ENCODE measurements at places on chromosomes 4 and X.

DNA sequence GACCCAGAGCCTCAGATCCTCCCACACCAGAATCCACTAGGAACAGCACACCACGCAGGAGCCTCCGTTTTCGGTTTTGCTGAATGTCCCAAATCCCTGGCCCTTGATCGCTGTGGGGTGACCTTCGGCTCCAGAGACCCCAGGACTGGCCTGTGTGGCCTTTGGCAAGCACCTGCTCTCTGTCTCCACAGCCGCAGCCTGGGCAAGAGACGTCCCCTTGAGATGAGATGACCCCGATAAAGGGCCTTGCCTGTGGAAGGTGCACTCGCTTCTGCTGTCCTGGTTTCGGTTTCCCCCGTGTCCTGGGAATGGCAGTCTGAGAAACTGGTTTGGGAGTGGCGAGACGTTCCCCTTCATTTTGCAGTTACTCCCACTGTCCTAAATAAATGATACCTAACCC lies 9.6 kb downstream of the PSAPL1 start:
- no peak for DNase-seq

DNA sequence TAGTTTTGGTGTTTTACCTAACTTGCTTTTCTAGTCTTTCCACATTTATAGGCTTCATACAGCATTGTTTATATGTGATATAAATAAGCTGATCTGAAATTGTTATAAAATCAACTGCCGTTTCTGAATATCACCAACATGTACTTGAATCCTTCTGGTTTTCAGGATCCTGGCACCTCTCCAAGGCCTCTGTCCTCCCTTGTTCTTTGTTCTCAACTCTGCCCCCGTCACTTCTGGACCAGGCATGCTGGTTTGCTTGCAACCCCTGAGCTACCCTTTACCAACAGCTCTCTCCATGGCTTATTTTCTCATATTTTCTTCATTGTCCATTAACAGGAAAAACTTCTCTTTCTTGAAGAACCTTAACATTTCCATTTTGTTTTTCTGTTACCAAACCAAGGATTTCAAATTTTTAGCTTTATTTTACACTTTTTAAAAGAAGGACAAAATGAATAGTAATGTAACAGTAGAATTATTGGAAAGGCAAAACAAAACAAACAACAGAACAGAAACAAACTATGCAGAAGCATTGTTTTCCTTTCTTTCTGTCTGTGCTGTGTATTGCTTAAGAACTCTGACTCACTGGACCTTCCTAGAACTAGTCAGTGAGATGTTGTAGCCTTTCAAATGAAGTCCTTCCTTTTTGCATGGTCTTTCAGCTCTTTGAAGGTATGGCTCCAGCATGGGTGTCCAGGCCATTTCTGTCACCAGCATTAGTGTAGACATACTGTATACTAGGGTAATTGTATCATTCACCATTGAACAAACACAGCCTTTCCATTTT lies 44.8 kb downstream of the BANK1 start:
- DNase-seq = no peak

DNA sequence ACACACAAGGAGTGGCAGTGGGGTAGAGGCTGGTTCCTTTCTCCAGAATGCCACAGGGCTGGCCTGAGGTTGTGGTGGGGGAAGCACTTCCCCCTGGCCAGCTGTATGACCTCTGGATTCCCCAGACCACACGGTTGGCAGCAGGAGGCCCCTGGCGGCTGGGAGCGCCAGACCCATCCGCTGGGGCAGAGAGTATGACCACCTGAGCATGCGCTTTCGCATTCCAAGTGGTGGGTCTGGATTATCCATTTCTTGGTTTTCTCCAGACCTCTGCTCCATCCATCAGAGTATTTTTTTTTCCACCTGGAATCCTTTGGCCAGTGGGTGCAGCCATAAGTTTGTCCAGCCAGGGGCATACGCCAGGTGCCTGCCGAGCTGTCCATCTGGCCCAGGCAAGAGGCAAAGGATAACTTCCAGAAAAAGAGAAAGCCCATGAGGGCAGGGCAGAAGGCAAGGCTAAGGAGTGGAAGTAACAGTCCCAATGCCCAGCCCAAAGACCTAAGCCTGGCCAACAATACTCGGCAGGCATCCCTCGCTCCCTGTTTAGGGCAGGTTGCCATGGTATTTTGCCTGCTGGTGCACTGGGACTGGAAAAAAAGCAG lies 39.3 kb downstream of the NHSL2 start:
- DNase-seq = no peak

DNA sequence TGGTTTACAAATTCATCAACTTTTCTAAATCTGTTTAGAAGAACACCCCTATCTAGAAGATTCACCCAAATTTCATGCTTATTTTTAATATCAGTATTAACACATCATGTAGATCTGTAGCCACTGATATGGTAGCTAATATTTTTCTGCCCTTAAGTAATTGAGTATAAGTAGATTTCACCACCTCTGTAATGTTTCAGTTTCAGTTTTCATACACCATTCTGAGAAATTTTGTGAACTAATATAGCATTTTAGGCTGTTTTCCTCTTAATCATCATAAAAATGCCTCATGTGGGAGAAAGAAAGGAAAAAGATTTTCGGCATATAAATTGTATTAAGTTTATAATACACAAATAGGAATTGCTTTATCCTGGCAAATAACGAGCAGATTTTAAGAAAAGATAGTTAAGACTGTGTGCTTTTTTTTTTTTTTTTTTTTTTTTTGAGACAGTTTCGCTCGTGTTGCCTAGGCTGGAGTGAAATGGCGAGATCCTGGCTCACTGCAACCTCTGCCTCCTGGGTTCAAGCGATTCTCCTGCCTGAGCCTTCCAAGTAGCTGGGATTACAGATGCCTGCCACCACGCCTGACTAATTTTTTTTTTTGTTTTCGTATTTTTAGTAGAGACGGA lies 21.4 kb upstream of the RBPJ start:
- DNase-seq = no peak

GRCh38 chr4:154076921-154077320 lies 288.0 kb upstream of the SFRP2 start:
- DNase-seq = no peak

GRCh38 chr4:145797278-145797677 lies 117.3 kb downstream of the C4orf51 start:
- DNase-seq = no peak

DNA sequence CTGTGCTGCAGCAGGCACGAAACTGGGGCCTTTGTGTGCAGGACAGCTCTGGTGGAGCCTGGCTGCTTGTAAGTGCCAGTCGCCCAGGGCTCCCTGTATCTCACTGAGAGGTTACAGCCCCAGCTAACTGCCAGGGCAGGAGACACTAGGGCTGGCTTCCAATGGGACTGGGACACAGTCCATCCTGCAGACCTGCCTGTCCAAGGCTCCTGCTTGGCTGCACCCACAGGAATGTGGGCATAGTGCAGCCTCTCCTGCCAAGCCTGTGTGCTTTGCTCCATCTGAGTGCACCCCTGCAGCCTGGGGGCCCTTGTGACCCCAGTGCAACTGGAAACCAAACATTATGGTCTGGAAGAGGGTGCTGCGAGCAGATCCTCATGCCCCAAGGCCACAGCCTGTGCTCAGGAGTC lies 144.0 kb downstream of the ADAM29 start:
- no peak for DNase-seq

GRCh38 chr4:159422019-159422418 lies 319.1 kb downstream of the RAPGEF2 start:
- no peak for DNase-seq
